ENCODE measurements at places on chromosomes 1 and 21.

DNA sequence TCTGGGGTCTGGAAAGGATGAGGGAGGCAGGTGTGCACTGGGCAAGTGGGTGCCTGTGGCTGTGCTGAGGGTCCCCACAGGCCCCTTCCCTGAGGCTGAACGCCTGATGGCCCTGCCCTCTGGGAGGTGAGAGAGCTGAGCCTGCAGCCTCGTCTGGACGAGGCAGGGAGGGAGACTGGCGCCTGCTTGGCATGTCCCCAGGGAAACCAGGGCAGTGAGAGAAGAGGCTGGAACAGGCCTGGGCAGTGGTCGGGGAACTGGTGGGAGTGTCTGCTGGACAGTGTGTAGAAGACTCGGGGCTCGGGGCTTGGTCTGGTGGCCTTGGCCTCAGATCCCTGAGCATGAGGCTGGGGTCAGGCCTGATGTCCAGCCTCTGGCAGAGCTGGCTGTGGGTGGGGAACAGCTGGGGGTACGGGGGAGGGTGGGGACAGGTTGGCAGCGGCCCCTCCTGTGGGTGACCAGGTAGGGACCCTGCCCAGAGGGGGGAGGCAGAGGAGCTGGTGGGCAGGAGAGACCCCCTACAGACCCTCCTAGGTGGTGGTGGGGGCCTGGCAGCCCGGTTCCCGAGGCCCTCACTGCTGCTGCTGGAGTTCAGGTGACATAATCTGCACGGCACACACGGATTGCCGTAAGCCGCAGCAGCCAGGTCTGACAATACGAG is 30.8 kb upstream of the PLCH2 start:
- DNase-seq: no peak

DNA sequence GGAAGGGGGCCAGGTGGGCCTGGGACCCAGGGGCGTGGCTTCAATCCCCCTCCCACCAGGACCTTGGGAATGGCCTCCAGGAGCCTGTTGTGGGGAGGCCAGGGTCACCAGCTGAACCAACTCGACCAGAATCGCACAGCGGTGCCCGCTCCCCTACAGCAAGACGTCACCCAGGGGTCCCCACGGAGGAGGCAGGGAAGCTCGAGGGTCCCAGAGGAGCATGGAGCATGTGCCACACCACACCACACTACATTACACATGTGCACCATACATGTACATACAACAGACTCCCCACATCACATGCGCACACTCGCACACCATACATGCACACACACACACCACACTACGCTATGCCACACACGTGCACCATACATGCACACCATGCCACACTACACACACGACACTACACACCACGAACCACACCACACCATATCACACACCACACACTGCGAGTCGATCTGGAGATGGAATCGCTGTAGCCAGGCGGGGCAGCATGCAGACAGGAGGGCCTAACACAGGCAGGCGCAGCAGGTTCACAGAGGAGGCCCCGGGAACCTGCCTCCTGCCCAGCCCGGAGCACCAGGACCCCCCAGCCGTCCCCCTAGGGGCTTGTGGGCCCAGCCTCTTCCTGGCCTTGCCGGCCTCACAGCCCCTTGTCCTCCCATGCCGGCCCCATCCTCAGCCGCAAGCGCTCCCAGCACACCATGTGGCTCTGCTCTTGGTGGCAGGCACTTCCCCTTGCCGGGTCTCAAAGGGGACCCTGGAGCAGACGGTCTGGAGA is 596 bp downstream of the ITGB2 start:
- no peak for DNase-seq

DNA sequence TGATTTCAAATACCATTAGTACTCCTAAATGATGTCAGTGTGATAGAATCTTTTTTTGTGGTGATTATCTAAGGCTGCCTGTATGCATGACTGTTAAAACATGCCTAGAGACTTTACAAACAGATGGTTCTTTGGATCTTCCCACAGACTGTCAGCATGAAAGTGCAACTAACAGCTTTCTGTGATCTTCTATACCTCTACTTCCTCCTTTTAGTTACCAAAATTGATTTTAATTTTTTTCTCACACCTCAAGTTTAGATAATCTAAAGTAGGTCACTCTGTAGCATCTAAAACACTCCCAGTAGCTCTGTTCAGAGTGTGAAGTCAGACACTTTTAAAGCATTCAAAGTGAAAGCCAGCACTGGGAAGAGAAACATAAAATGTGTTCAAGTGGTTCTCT is 534.5 kb downstream of the PTPRC start:
- DNase-seq: no peak

DNA sequence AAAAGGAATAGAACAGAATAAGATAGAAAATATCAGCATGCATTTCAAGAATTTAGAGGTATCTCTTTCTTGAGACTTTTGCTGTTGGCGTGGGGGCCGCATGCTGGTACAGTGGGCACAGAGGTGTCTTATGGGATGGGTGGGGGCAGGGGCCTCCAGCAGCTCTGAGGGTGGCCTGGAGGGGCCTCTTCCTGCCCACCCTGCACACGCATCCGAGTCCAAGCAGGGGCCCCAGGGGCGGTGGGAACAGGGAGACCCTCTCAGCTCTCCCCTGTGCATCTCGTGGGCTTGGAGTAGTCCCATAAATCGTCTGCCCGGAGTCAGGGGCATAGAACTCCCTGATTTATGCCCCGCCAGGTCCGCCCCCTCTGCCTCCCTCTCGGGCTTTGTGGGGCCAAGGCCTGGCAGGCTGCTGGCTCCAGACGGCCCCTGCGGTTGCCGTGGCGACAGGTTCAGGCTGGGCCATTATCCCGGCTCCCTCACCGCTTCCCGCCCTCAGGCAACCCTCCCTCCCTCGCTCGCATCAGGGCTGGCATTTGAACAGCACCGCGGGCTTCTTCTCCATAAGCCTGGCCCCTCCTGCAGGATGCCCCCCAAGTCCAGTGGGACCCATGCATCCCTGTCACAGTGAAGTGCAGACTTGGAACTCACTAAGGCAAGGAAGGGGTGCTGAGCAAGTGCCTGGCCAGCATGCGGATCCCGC is 133.2 kb upstream of the ZBTB40 start:
- no peak for DNase-seq

GRCh38 chr1:109115685-109116084 is 1.8 kb downstream of the ELAPOR1 start:
- no peak for DNase-seq

Measured in activated CD8-positive, alpha-beta memory T cell treated with anti-CD3 and anti-CD28 coated beads for 1 hour (primary cell).